Cardiac fibroblast (primary cell): ENCODE measurements at places on chromosomes 5 and 9.

- DNase-seq, result no peak
These were observed 165.1 kb downstream of the ASTN2 start for GRCh38 chr9:117249799-117250198.

- no peak for DNase-seq
These were observed 83.9 kb downstream of the TRPM3 start for GRCh38 chr9:71037521-71037920.

DNA sequence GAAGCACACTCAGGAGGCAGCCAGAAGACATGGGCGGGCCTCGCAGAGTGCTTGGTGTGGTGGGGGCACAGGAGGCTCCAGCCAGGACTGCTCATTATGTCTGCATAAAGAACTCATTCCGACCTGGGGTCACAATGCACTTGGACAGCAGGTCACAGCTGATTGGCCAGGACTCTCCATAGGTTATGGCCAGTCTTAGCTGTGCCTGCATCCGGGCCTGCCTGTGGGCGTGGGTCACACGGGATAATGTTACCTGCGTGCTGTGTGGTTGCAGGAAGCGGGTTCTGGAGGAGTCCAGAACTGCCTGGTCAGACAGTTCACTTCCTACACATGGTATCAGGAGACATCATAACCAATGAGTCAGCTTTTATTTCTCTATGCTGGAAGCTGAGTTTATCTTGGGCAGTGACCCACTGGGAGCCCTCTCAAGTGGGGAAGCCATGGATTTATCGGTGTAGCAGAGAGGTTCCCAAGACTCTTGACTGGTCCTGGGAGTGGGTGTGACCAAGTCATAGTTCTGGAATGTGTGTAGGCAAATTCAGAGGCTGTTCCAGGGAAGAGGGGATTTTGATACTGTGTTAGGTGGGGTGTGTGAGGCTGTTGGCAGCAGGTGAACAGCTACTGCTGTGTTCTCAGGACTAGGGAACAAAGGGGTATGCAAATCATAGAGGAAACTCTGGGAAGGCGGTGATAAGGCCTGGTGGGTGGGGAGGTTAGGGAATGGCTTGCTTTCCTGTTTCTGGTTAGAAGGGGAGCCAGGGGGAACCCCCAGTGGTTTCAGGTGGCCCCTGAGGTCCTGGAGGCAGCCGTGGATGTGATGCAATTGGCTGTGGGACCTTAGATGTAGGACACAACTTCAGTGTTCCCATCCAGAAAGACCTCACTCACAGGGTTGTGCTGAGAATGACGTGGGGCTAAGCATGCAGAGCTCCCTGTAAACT lies 51.3 kb downstream of the ARHGEF37 start:
- peak; percentile 66 for DNase-seq

- peak; percentile 48 for DNase-seq
These were observed 139.4 kb downstream of the ATG10 start for GRCh38 chr5:82111191-82111590.
